MM.1S (cell line): ENCODE measurements at places on chromosomes 1 and 21.
A peak's percentile ranks its signal among the peaks of the same experiment; 100 is the strongest.

- DNase-seq, result peak; percentile 85
Measured at GRCh38 chr1:233620065-233620464, 6.2 kb downstream of the KCNK1 start.

DNA sequence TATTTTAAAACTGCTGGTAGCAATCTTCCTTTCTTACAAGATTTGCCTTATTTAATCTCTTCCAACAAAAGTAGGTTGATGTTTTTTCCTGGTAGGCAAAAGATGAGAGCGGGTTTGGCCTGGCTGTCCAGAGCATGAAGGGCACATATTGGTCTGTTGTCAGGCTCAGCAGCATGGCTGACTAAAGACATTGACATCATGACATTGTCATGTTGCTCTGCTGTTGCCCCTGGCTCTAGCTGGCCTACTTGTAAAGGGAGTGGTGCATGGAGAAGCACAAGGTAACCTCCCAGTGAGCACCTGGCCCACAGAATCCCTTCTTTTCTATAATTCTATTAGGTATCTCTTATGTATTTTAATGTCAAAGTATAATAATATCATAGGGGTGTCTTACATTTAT lies 23.6 kb downstream of the GNPAT start:
- DNase-seq, result no peak

- no peak for DNase-seq
Measured at GRCh38 chr1:46396441-46397398, 2.6 kb downstream of the FAAH start.

- no peak for DNase-seq
Measured at GRCh38 chr1:4109628-4109940, 209.5 kb upstream of the C1orf174 start.

GRCh38 chr21:29196670-29197191 lies 66.3 kb downstream of the MAP3K7CL start:
- DNase-seq, result no peak

DNA sequence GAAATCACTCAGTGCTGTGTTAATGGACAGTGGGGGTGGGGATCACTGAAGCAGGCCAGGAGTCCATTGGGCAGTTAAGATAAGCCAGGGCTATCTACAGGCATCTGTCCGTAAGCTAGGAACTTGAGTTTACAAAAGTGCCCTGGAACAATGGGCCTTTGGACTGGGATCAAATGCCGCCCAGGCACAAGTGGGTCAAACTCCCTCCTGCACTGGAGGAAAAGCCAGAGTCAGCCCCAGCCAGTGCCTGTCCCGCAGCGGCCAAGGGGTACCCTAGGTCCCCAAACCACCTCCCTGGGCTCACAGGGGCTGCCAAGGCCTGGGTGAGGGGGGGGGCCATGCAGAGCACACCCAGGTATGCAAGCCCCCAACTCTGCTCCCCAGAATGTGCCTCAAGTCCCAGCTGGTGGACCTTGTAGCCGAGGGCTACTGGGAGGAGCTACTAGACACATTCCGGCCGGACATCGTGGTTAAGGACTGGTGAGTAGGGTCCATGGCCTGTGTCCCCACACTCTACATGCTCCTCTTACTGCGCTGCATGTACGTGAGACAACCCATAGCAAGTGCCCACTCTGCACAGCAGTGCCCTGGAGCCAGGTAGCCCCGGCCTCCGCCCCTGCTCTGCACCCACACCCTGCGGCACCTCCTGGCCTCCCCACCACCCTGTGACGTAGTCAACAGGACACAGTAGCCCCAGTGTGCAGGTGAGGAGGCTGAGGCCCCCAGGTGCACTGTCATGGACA lies 7.7 kb downstream of the FBXO6 start:
- no peak for DNase-seq

DNA sequence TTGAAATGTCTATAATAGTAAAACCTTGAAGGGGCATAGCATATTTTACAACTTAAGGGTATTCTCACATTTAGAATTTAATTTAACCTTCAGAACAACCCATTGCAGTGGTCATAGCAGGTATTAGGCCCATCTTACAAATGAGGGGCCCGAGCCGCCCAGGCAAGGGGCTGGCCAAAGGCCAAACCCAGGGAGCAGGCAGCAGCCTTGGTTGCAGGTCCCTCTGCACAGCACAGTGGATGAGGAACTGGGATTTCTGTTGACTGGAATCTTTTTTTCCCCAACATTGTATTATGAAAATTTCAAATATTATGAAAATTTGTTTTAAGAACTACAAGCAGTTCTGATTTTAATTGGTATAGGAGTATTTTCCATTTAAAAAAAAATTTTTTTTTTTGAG lies 33.2 kb downstream of the CCSAP start:
- no peak for DNase-seq

DNA sequence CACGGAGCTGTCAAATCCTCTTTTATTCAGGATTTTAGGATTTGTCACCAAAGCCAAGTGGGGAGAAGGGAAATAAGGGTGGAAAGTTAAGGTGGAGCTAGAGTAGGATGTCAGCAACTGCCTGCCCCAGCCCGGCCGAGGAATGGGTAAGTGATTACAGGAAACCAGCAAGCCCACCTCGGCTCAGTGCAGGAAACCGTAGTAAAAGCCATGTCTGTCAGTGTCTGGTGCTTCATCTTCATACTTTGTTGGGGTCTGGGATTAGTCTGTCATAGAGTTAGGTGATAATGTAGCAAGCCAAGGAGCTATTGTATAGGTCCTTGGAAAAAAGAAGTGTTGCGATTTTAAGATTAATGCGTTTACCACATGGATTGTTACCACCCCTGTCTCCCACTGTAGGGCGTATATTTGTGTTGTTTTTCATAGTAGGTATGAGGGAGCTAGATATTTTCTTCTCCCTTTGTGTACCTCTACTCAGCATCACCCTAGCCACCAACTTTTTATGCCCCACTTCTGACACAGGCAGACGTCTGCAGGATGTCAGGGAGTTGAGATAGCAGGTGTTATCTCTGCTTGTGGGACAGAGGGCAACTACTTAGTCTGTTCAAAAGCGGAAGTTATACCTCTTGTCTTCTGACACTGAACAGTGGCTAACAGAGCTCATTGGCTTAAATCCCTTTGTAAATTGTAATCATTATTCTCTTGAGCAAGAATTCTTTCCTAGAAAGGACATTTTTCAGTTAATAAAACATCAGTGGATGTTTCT lies 253.7 kb downstream of the HHAT start:
- no peak for DNase-seq

DNA sequence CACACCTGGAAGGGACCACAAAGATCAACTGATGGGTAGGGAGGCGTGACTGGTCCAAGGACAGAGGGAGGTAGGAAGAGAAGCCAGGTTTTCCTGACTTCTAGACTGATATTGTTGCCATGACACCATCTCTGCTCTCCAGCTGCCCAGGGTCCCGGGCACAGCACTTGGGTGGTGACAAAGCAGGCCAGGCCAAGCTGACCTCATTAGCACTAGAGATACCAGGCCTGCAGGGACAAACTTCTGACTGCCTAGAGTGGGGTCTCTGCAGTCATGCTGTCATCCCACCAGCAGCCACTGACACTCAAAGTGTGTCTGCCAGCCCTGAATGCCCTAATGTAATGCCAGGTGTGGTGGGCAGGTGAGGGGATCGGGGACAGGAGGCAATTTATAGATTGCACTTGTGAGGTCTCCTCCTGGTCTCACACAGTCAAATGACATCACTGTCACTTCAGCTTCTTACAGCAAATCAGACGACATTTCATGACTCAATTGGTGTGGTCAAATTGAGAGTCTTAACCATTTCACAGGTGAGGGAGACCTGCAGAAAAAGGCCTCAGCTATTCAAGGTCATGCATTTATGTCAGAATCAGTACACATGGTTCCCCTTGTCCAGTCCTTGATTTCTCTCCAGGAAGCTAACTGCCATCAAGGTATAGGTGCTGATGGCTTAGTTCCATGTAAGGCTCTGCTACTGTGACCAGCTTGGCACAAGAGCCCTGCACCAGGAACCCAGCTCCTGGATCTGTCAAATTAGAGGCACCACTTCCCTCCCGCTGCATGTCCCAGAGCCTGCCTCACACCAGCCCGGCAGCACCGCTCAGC lies 2.7 kb downstream of the SLC9A1 start:
- DNase-seq, result no peak

DNA sequence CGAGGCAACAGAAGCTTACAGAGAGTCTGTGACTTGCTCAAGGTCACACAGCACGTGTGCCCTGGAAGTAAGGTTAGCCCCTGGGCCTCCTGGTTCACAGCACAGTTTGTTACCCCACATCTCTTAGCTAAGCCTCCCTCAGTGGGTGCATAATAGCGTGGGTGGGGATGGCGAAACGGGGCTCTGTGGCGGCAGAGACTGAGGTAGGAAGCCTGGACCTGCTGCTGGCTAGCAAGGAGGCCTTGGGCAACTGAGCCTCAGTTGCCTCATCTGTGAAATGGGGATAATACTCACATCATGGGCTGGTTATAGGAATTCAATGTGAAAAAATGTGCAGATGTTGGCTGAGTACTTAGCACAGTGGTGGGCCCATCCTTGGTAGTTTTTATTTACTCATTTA lies 596 bp downstream of the PADI4 start:
- no peak for DNase-seq
